ENCODE measurements at places on chromosomes 2 and 18. TPM values are rescaled to one million over a fixed set of nuclear protein-coding genes. Genes with fewer than 3 reads are reported as not detected.

DNA sequence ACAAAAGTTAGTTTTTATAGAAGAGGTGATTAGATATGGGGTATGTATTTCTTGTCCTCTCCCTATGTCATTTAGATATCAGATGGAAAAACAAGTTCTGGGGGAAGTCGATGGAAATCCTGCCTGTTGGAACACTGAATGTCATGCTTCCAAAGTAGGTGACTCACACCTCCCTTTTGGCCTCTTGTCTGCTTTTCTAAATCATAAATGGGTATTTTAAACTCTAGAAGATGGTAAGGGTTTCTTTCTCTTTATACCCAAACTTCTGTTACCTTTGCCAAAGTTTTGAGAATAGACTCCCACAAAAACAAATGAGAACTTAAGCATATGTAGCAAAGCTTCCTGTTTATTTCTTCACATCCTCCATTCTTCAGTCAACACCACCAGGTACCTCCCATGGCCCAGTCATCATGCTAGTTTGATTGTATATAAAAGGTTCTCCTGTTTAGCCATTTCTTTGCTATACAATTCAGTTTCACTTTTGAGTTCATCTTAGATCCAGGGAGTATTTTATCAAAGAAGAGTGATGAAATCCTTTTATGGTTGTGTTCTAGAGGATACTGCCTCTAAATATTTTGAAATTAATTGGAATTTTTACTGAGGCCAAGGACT is 63.9 kb downstream of the PRKRA start:
- H3K27me3 ChIP-seq = no peaks in the 10 kb centered on the region
- H3K27ac ChIP-seq = no peak overlapping the region
- H3K4me3 ChIP-seq = no peak overlapping the region
- no peak for DNase-seq

Gene ABCB11
- total RNA-seq = not detected

DNA sequence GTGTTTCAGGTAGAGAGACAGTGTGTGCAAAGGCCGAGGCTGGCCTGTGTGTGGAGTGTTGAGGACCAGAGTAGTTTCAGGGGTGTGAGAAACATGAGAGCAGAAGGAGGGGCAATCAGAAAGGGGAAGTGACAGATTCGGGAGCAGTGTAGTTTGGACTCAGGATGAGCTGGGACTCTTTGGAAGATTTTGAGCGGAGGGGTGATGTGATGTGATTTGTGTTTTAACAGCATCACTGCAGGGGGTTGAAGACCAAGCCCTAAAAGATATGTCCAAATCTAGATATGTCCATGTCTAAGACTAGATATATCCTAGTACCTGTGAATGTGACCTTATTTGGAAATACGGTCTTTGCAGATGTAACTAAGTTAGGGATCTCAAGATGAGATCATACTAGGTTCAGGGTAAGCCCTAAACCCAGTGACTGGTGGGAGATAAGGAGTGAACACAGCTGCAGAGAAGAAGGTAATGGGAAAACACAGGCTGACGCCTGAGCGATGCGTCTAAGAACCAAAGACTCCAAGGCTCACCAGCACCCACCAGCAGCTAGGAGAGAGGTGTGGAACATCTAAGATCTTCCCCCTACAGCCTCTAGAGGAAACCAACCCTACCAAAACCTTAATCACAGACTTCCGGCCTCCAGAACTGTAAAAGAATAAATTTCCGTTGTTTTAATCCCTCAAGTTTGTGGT is 38.5 kb upstream of the MYO3B start:
- no peaks in the 10 kb centered on the region for H3K36me3 ChIP-seq
- DNase-seq = peak; percentile 90
- H3K4me3 ChIP-seq = no peak overlapping the region
- H3K27me3 ChIP-seq = no peaks in the 10 kb centered on the region

DNA sequence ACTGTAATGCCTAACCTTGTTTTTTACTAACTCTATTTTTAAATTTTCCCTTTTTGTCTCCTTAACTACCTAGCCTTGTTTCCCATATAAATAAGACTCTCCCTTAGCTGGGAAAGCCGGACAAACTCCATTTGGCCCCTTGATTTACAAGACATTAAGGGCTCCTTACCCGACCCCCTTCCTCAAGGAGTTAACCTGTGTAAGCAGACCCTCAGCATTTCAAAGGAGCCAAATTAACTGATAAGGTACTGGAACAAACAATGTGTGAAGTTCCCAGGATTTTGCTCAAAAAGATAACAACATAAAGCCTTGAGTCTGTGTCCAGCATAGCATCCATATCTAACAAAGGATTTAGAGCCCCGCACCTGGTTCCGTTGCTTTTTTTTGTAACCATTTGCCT is 59.6 kb upstream of the C2orf15 start:
- no peak for DNase-seq
- no peak overlapping the region for H3K4me3 ChIP-seq
- peaks cover 32% of the 10 kb centered on the region for H3K27me3 ChIP-seq
- H3K36me3 ChIP-seq = no peaks in the 10 kb centered on the region

Gene TUBB6
- 182 TPM for total RNA-seq
